CD4-positive, alpha-beta T cell (primary cell): ENCODE measurements at places on chromosomes 7 and 10.

DNA sequence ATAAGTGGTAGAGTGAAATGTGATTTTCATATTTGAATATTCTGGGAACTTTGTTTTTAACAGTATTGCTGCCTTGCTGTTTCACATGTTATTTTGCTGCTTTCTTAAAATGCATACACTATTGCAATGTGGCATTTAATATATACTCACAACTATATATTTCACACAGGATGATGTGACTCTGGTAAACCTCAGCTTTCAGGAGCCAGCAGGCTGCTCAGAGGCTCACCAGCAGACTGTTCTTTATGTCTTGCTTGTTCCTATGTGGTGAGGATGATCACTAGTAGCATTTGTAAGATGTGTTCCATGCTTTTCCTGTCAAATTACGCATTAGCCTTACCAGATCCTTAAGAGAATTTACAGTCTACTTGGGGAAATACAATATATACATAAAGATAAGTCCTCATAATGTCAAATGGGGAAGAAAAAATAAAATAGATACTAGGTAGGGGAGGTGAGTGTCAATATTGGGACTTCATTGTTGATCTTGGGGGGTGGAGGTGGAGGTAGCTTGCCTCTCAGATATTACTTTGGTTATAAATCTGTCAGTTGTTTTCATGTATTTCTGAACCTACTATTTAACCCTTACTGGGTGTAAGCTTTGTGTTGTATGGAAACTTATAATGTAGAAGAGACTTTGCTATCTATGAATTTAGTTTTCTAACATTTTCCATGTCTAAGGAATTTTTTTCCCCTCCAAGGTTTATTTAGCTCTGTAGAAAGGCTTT, 8.4 kb downstream of the GNAI1 start:
- no peak for DNase-seq

- DNase-seq, result no peak
Measured at GRCh38 chr10:88659725-88660597, 4.3 kb upstream of the LIPF start.

GRCh38 chr7:128810997-128811396, 19.2 kb upstream of the FLNC start:
- no peak for DNase-seq

DNA sequence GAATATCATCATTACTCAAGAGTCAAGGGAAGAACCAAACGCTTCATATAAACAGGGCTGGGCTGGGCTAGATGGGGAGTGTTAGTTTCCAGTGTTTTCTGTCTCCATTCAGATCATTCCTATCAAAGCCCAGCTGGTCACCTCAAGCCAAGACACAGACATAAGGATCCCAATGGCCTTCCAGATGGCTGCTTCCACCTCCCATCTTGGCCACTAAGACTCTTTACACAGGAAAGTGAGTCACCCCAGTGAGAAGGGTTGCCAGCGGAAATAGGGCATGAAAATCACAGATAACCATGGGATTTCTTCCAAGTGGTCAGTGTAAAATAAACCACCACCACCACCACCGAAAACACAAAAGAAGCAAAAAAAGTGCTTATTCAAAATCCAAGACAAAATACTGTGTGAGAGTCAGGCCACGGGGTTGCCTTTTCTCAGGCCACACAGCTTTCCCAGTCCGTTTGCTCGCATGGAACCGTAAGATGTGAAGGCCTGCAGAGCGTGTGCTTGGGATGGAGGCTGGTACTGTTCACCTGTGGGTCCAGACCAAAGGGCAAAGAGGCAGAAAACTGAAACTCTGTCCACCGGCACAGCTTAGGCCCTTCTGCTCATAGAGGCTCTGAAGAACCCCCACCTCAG, 5.6 kb downstream of the PRSS2 start:
- no peak for DNase-seq

GRCh38 chr7:44158873-44159631, 17.9 kb upstream of the MYL7 start:
- DNase-seq, result no peak
